GM10248 (cell line): ENCODE measurements at places on chromosomes 2 and 18.

GRCh38 chr2:8679567-8679826 is 2.4 kb upstream of the ID2 start:
- no peak for DNase-seq

GRCh38 chr2:48914477-48915089 is 159.1 kb upstream of the LHCGR start:
- DNase-seq = no peak

DNA sequence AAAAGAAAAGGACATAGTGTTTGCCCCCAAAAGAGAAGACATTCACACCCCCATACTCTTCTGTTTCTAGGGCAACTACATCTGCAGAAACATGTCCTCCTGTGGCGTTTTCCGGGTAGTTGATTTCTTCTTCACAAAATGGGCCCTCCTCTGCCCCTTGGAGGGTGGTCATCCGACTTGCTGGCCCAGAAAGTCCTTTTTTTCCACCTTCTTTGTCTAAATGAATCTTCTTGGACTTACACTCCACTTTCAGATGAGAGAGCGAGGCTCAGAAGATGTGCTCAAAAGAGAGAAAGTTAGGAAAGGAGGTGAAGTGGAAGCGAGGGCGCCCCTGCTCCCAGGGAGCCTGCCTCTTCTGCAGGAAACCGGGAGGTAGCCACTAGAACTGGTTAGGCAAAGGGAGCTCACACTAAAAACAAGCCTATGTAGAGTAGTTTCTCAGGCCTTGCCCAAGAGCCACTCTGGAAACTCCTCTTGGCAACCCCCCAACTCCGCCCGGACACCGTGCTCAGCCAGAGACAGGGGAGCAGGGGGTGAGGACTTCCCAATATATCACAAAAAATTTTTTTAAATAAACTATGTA is 10.2 kb upstream of the SIX3 start:
- no peak for DNase-seq

DNA sequence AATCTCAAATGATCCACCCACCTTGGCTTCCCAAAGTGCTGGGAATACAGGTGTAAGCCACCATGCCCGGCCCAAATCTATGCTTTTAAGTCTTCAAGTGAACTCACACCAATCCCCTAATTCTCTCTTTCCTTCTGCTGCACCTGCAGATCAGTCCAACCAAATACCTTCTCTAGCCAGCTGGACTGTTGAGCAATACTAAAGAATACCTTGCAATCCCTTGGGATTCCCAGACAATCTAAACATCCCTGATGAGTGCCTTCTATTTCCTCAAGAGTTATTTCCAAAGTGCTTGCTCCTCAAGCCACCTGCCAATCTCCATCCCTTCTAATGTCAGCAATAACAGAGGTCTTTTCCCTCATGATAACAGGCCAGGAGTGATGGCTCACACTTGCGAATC is 48.6 kb downstream of the SF3B1 start:
- no peak for DNase-seq

DNA sequence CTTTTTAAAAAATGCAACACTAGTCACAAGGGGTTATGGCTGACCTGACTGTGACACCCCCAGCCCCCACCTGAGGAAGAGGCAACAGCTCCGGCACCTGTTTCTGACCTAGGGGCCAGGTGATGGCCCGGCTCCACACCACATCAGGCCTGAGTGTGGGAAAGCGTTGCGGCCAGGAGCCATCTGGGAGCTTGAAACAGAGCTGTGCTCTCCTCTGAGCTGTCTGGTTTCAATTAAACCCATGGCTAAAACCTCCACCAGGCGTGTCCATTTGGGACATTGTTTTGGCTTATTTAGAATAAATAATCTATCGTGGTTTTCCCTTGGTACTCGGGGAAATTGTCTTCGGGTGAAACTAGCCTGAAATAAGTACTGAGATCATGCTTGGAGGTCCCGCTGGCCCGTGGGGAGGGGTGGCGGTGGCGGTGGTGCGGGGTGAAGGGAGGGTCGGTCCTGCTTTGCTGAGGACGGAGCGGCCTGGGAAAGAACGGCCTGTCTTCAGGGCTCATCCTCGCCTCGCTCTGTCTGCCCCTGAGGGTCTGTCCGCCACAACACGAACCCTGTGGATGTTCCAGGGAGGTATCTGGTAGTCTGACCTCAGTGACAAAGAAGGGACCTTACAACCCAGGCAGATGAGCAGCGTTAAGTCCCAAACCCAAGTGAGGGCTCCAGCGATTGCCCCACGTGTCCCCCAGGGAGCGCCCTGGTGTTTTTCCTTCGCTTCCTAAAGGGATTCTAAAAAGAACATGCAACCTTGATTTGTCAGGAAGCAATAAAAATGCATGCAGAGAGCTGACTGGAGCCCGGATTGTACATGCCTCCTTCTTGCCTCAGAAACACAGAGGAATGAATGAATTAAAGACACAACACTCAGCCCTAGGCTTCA is 58.7 kb downstream of the IL1RL2 start:
- DNase-seq = no peak

DNA sequence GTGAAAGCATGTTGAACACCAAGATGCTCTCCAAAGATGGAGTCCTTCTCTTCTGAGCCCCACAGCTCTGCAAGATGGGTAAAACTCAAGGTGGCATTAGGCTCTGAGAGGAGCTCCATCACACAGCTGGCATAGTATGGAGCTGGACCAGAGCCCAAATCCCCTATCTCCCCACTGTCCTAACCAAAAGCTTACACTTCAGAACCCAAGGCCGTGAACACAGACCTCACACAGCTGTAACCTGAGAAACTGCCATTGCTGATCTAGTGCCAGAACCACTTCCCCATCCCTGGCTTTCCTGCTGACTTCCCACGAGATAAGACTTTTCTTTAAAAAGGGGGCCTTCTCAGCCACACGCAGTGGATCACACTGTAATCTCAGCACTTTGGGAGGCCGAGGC is 25.0 kb downstream of the TTC32 start:
- DNase-seq = no peak

- no peak for DNase-seq
Measured at GRCh38 chr2:36380624-36381481, 25.3 kb downstream of the CRIM1 start.

DNA sequence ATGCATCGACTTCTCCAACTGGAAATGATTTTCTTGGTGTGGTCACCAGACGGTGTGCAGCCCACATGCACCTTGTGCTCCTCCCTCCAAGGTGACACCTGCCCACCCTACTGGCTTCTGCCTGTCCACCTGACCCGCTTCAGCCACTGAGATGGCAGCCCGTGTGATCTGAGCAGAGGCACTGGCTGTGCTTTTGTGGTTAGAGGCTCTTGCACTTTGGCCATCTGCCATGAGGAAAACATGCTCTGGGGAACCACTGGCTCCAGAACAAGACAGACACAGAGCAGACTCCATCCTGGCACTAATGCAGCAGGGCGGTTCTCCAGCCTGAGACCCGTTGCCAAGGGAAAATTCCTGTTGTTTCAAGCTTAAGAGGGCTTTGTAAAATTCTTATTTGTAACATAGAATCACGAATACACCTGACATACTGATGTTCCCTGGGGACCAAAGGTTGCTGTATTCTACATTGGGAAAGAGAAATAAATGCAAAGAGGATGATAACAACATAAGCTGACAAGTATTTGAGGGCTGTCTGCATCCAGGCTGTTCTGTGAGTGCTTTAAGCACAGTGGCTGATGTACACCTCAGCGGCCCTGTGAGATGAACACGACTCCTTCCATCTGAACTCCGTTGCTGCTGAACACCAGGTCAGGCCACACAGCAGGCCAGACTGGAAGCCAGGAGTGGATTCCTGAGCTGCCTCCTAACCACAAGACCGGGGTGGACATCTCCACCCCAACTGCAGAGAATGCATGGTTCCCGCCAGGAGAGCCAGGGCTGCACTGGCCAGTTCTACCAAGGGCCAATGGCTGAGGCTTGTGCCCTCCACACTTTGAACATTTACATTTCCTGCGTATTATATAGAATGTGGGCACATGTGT is 820.4 kb downstream of the GALR1 start:
- no peak for DNase-seq
